ENCODE measurements at places on chromosomes 4 and X. TPM values are rescaled to one million over a fixed set of nuclear protein-coding genes. Genes with fewer than 3 reads are reported as not detected.

DNA sequence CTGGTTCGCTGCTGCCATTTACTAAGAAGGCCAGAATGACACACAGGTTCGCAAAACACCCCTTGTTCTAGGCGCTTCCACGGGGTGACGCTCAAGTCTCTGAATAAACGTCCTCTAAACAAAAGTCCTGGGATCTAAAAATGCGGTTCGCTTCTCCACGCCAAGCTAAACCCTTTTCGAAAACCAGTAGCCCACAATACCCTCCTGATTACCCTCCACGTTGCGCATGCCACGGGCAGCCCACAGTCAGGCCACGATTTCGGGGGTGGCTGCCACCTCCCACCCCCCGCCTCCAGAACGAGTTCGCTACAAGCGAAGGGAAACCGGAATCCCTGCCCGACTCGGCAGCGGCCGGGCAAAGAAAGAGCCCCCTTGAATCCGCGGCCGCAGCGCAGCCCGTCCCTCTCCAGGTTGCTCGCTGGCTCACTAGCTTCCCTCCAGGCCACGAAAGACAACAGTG, 423 bp downstream of the RPL39 start:
- DNase-seq, result peak; percentile 7
- peak overlapping the region; percentile 94 for H3K4me3 ChIP-seq
- peaks cover 4% of the 10 kb centered on the region for H3K36me3 ChIP-seq
- H3K27ac ChIP-seq, result peak overlapping the region; percentile 98

DNA sequence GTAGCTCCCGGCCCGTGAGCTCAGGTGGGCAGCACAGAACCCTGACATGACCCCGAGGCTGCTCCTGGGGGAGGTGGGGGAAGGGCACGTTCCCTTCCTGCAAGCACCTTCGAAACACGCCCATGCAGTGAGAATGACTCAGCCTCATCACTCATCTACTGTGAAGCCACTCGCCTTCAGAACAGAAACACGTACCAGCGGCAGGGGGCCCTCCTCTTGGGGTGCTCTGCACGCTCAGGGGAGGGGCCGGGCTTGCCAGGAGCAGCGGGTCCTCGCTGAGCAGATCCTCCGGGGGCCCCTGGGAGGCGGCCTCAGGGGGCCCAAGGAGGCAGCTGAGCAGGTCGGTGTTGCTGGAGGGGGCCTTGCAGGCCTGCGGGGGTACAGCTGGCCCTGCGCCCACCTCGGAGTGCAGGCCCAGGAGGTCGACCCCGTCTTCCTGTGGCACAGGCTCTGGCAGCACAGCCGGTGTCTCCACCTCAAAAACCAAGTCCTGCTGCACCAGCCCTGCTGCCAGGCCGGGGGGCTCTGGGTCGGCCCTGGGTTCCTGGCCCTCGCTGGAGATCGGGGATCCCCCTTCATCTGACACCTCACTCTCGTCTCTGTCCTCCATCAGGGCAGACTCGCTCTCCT, 40.9 kb upstream of the CPLX1 start:
- no peak overlapping the region for H3K4me3 ChIP-seq
- no peak for DNase-seq
- no peaks in the 10 kb centered on the region for H3K27me3 ChIP-seq
- no peak overlapping the region for H3K27ac ChIP-seq
- no peaks in the 10 kb centered on the region for H3K36me3 ChIP-seq

GRCh38 chrX:132171478-132171877, 43.7 kb upstream of the FRMD7 start:
- no peaks in the 10 kb centered on the region for H3K4me1 ChIP-seq
- no peak overlapping the region for H3K27ac ChIP-seq
- DNase-seq, result no peak
- no peak overlapping the region for H3K4me3 ChIP-seq

- H3K27me3 ChIP-seq, result peaks cover 2% of the 10 kb centered on the region
- H3K4me1 ChIP-seq, result no peaks in the 10 kb centered on the region
- H3K27ac ChIP-seq, result no peak overlapping the region
- H3K4me3 ChIP-seq, result no peak overlapping the region
- no peaks in the 10 kb centered on the region for H3K36me3 ChIP-seq
- DNase-seq, result no peak
These were observed 226.9 kb downstream of the ARHGAP24 start for GRCh38 chr4:85701861-85702321.

- H3K36me3 ChIP-seq, result no peaks in the 10 kb centered on the region
- no peak within 1 kb of the TSS for H3K27ac ChIP-seq
- peak within 1 kb of the TSS; percentile 45 for H3K4me3 ChIP-seq
- DNase-seq, result peak; percentile 4
- no peaks in the 10 kb centered on the region for H3K4me1 ChIP-seq
These were observed at the start of gene BEX1 for GRCh38 chrX:103063918-103064434. Gene BEX1 (minus strand): TSS chrX:103064171. CDS start chrX:103063274, 897 bp downstream.

DNA sequence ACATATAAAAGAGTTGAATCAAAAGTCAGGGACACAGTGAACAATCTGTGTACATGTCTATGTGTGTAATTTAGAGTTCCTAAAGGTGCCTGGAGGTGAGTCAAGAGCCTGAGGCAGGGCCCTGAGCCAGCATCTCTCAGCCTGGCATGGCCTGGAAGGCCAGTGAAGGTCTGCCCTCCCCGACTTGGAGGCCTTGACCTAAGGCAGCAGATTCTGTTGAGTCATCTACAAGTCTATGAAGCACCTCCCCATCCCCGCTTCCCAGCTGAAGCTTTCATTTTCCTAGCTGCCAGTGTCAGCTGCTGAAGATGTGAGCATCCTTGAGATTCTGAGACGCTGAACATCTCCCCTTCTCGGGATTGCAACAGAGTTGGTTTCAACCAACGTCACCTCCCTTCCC, 583.9 kb downstream of the BCOR start:
- no peak for DNase-seq
- no peaks in the 10 kb centered on the region for H3K27me3 ChIP-seq
- no peak overlapping the region for H3K4me3 ChIP-seq
- no peak overlapping the region for H3K27ac ChIP-seq

DNA sequence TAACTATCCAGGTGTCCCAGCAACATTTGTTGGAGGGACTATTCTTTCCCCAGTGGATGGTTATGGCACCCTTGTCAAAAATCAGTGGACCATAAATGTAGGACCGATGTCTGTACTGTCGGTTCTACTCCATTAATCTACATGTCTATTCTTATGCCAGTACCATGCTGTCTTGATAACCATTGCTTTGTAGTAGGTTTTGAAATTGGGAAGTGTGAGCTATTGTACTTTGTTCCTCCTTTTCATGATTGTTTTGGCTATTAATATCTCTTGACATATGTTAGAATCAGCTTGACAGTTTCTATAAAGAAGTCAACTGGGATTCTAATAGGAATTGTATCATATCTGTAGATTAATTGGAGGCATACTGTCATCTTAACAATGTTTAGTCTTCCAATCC, 112.7 kb downstream of the HNRNPD start:
- H3K4me3 ChIP-seq, result no peak overlapping the region
- DNase-seq, result no peak
- H3K36me3 ChIP-seq, result peaks cover 2% of the 10 kb centered on the region
- H3K4me1 ChIP-seq, result no peaks in the 10 kb centered on the region

GRCh38 chr4:56535915-56536314, 30.3 kb downstream of the ARL9 start:
- H3K27ac ChIP-seq, result no peak overlapping the region
- H3K36me3 ChIP-seq, result no peaks in the 10 kb centered on the region
- H3K27me3 ChIP-seq, result peaks cover 22% of the 10 kb centered on the region

GRCh38 chrX:131187206-131187605, 101.9 kb downstream of the IGSF1 start:
- no peak overlapping the region for H3K27ac ChIP-seq
- no peaks in the 10 kb centered on the region for H3K4me1 ChIP-seq
- no peak for DNase-seq
- H3K36me3 ChIP-seq, result no peaks in the 10 kb centered on the region
- H3K27me3 ChIP-seq, result peaks cover 2% of the 10 kb centered on the region

- no peak for DNase-seq
- H3K4me3 ChIP-seq, result no peak overlapping the region
- no peaks in the 10 kb centered on the region for H3K27me3 ChIP-seq
- no peaks in the 10 kb centered on the region for H3K4me1 ChIP-seq
- no peaks in the 10 kb centered on the region for H3K36me3 ChIP-seq
- no peak overlapping the region for H3K27ac ChIP-seq
These were observed 105.3 kb upstream of the MBNL3 start for GRCh38 chrX:132594129-132594528.

The MAOA gene
- total RNA-seq, result 0.13 TPM

The DDX53 gene
- total RNA-seq, result not detected

The CITED1 gene
- not detected for total RNA-seq

The PLXNB3 gene
- total RNA-seq, result 0.41 TPM

The SAGE1 gene
- total RNA-seq, result not detected

The ALB gene
- 0.73 TPM for total RNA-seq

The F8A2 gene
- not detected for total RNA-seq

The PSAPL1 gene
- total RNA-seq, result not detected

The CNGA1 gene
- not detected for total RNA-seq

The SYN1 gene
- total RNA-seq, result 0.47 TPM

The ASB12 gene
- total RNA-seq, result 0.30 TPM

The GRPR gene
- 0.25 TPM for total RNA-seq
